Iris pigment epithelial cell (primary cell): ENCODE measurements at places on chromosomes 13 and 19.

GRCh38 chr13:99293178-99293577, 14.0 kb downstream of the GPR183 start:
- DNase-seq, result no peak

- DNase-seq, result peak; percentile 76
These were observed 146.5 kb downstream of the PCCA start for GRCh38 chr13:100235311-100235901.

DNA sequence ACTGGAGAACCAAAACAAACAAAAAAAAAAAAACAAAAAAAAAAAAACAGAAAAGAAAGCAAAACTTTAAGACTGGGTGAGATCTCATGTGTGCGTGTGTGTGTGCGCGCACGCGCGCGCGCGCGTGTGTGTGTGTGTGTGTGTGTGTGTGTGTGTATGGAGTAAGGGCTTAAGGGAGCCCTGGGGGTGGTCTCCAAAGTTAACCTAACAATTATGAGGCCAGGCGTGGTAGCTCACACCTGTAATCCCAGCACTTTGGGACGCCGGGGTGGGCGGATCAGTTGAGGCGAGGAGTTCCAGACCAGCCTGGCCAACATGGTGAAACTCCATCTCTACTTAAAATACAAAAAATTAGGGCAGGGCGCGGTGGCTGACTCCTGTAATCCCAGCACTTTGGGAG, 46.7 kb downstream of the CYP4F22 start:
- no peak for DNase-seq

- DNase-seq, result no peak
These were observed 1.7 kb downstream of the COMP start for GRCh38 chr19:18789422-18789869.

DNA sequence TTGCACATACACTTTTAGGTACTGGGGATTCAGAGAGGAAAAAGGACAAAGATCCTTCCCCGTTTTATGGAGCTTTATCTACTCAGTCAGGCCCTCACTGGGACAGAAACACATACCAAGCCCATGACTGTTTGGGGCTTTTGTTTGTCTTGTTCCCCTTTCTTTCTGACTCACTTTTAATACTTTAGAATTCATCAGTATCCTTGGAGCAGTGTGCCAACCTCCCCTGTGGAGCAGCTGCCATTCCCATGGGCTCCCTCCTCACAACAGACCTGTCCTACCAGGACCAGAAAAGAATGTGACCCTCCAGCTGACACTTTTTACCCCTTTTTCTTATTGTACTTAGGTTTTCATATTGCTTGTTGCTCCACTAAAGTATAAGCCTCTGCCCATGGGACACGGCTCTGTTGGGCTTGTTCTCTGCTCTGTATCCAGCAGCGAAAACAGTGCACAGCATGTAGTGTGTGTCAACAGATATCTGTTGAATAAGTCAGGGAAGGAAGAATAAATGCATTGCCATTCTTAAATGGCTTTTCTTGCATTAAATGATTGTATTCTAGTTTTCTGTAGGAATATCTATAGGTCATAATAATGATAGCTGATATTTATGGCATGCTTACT, 431.1 kb downstream of the EFNB2 start:
- peak; percentile 81 for DNase-seq

- peak; percentile 38 for DNase-seq
These were observed 26.6 kb upstream of the CALM3 start for GRCh38 chr19:46574533-46574932.

- peak; percentile 45 for DNase-seq
These were observed 67.6 kb downstream of the PIBF1 start for GRCh38 chr13:72849571-72849970.

DNA sequence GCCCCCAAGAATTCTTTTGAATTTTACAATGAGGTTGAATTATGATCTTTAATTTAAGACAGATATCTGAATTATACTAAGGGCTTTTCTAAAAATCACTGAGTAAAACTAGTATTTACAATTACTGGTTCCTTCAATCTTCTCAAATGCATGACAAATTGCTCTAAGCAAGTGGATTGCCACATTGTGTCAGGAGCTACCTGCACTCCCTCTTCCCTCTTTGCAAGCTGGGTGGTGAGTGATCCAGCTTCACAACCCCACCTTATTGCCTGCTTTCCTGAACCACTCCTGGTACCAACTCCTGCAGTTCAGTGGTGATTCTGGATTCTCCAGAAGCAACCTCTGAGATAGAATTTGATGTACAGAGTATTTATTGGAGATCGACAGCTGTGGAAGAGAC, 49.9 kb upstream of the SERP2 start:
- DNase-seq, result no peak

- no peak for DNase-seq
These were observed 561.8 kb downstream of the GPC6 start for GRCh38 chr13:93788456-93788855.

- no peak for DNase-seq
These were observed 593 bp downstream of the ATG4D start for GRCh38 chr19:10544242-10544752.

GRCh38 chr13:26806891-26807290, 46.3 kb upstream of the GPR12 start:
- no peak for DNase-seq

DNA sequence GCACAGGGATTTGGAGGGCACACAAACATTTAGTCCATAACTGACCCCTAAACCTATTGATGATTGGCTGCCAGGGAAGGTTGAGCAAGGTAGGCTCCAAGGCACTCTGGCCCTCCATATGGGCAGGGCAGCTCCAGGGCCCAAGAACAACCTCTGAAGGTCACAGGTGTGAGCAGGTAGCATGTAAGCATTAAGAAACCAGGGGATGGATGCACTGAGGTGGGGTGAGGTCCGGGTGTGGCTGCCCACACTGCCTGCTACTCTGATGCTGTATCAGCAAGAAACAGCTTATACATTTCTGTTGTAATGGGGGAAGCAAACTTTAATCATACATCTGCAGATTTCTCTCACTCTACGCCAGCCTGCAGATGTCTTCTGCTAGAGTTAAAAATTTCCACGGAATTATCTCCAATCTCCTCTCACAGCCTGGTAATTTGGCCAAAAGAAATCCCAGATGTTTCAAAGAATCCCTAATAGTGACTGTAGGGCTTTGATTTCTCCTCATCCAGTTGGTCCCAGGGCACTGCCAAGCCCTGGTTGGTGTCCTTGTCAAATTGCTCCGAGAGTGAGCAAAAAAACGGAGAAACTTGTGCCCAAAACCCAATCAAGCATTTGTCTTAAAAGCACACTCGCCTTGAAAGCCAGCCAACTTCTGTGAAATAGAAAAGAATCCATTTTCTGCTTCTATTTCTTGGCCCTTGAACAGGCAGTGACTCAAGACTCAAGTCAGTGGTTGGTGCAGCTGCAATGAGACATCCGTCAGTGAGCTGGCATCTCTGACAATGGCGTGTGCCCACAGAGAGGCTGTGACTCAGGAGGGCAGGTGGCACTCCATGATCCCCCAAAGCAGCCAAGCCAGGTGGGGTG, 72.5 kb upstream of the MRI1 start:
- DNase-seq, result peak; percentile 20

GRCh38 chr13:111555268-111555808, 234.9 kb downstream of the TEX29 start:
- DNase-seq, result no peak

DNA sequence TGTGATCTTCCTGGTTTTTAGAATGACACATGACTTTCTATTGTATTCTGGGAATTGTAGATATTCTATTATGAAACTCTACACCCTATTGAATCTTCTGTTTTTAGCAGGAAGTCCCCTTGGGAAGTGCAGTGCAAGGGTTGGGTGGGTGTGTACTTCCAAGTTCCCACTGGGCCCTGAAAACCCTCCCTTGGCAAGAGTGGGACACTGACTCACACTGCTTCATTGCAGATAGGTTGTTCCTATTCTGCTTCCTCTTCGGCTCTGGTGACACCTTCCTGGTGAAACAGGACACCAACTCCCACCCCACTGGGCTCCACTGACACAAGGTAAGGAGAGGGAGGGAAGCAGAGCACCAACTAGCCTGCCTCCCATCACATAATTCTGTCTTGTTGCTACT, 121.8 kb downstream of the KCTD12 start:
- DNase-seq, result peak; percentile 54

GRCh38 chr19:57664269-57665127, 4.2 kb upstream of the ZSCAN4 start:
- peak; percentile 38 for DNase-seq

DNA sequence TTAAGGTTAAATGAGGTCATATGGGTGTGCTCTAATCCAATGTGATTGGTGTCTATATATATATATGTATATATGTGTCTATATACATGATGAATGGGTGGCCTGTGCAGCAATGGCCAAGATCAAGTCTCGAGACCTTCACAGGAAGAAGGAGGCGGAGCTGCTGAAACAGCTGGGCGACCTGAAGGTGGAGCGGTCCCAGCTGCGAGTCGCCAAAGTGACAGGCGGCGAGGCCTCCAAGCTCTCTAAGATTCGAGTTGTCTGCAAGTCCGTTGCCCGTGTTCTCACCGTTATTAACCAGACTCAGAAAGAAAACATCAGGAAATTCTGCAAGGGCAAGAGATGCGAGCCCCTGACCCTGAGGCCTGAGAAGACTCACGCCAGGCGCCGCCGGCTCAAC, 109.8 kb downstream of the EFNB2 start:
- DNase-seq, result no peak

GRCh38 chr13:43666403-43666802, 120.4 kb downstream of the ENOX1 start:
- no peak for DNase-seq

DNA sequence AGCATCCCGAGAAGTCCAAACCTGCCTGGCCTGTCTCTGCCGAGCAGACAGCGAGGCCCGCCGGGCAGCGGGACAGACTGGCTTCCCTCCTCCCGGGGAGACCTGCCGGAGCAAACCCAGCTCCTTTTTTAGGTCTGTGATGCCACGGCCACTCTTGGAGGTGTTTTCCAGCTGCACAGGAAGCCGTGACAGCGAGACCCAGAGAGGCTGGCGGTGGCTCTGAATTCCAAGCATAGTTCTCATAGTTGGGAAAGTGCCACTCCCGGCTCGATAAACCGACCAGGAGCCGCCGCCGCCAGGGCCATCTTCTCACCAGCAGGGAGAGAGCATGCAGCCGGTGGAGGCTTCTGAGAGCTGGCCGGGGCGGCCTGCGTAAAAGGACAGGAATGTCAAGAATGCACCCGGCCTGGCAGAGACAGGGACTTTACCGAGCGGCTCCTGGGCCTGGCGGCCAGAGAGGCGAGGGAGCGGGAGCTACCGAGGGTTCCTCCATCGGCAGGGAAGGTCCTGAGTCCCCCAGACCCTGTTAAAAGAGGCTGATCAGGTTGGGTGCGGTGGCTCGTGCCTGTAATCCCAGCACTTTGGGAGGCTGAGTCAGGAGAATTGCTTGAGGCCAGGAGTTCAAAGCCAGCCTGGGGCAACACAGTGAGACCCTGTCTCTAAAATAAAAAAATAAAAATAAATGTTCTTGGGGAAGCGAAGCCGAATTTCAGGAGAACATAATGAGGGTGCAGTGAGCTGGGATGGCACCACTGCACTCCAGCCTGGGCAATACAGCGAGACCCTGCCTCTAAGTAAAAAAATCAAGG, 64.9 kb downstream of the GADD45B start:
- DNase-seq, result peak; percentile 99

DNA sequence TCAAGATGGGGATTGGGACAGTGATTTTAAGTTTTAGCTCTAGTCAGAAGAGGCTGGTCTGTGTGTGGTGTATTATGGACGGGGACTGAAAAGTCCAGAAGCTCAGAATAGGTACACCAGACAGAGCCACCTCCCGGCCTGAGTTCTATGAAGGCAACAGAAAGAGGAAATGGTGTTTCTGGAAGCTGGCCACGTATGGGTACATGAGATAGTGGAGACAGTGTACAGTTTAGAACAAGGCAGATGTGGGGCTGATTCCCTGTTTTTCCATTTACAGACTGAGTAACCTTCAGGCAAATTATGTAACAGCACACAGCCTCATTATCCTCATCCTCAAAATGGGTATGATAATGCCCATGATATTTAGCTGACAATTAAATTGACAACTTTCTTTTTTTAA, 1.3 kb downstream of the ZNF175 start:
- no peak for DNase-seq

DNA sequence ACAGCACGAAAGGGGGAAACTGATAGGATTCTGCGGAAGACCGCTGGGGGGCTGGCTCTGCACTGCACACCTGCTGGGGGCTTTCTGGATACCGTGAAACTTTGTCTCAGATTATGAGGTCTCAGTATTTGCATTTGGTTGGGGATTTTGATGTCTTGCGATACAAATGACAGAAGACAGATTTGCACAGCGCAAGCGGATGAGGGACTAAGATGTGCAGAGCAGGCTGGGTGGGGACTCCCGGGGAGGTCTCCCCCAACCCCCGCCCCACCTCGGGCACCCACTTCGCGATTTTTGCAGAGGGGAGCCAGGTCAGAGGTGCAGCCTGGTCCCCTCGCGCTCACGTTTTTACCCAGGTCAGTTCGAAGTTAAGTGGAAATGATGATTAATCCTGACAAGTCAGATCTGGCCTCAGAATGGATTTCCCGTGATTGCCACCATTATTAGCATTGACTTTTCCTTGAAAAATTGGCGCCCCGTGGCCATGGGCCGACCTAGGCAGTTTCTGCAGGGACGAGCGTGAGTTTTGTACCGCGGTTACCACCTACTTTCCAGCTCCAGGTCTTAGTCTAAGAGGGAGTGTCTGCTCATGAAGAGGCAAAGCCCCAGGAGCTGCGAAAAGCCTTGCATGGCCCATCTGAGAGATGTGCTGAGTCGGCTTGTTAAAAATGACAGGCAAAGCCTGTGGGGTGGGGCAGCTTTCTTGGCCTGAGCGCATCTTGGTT, 1.3 kb upstream of the GJB2 start:
- no peak for DNase-seq

DNA sequence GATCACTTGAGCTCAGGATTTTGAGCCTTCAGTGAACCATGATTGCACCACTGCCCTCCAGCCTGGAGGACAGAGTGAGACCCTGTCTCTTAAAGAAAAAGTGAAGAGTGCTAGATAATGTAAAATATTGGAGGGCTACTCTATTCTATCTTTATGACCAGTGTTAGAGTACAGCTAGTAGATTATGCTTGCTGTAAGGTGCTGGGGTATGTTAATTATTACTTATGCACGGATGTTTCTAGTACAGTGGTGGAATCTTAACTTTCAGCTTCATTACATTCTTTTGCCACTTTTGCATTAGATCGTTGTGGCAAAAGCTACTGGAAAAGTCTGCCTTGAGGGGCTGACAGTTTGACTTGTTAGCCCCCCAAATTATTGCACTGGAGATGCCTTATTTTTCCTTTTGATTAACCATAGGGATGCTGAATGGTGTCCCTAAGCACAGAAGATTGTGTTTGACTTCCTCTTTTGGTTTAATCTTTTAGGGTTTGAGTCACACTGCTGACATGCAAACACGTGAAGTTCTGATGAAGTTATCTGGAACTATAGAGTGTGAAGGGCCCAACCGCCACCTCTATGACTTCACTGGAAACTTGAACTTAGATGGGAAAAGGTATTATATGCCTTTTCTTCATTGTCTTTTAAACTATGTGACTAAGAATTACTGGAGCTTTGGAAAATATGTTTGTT, 169.8 kb downstream of the ATP8A2 start:
- no peak for DNase-seq

- DNase-seq, result peak; percentile 49
These were observed 71.1 kb downstream of the CBY2 start for GRCh38 chr13:45773236-45773635.

- no peak for DNase-seq
These were observed 377.2 kb upstream of the GPC6 start for GRCh38 chr13:92849381-92849780.
